Left renal cortex interstitium (tissue), 4 donors: ENCODE measurements at places on chromosomes 5 and 9. TPM values are rescaled to one million over a fixed set of nuclear protein-coding genes. Genes with fewer than 3 reads are reported as not detected.

CTNNAL1 gene
- polyA plus RNA-seq = 66.5 TPM

ADGRD2 gene
- polyA plus RNA-seq = not detected

UNC5A gene
- 0.08 TPM for polyA plus RNA-seq

PCDHB15 gene
- polyA plus RNA-seq = 16.0 TPM

ARAP3 gene
- 22.7 TPM for polyA plus RNA-seq

SOX30 gene
- polyA plus RNA-seq = 0.39 TPM

DDX4 gene
- not detected for polyA plus RNA-seq
